ENCODE measurements at places on chromosomes 13 and 19.
A peak's percentile ranks its signal among the peaks of the same experiment; 100 is the strongest.

GRCh38 chr13:113304121-113304520, 7.1 kb downstream of the LAMP1 start:
- DNase-seq = no peak

DNA sequence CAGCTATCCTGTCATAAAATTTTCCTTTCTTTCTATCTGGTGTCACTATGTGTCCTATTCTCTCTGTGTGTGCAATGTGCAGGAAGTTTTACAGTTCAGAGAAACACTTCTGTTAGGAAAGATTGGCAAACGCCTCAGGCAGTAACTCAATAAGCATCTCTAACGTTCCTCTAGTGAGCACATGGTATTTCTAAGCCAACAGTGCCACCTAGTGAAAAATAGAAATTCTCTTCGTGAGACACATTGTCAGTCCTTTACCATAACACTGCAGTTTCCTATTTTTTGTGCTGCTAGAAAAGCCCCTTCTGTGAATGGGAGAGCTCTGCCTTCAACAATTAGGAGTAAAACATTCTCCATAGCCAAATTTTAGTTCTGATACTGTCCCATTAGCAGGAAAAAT, 50.7 kb downstream of the ZNF723 start:
- DNase-seq = no peak

- DNase-seq = no peak
These were observed 819.9 kb downstream of the OLFM4 start for GRCh38 chr13:53848366-53848961.

DNA sequence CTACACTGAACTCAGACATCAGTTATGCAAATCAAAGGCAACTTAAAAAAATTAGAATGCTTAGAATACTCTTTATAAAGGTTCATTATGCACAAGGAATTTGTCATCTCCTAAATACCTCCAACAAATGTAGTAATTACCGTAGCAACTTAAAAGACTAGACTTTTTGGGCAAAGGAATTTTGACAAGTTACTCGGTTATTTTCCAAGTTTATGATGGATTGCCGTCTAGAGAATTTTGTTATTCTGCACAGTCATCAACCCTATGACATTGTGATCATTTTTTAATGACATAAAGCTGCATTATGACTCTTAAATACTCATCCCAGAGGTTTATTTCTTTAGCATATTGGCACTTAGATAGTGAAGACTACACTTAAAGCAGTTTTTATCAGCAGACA, 71.9 kb downstream of the TRPC4 start:
- DNase-seq = no peak

- peak; percentile 67 for DNase-seq
These were observed 2.5 kb downstream of the KANK3 start for GRCh38 chr19:8340341-8341096.

- no peak for DNase-seq
These were observed 12.2 kb upstream of the C19orf33 start for GRCh38 chr19:38291855-38292254.

- no peak for DNase-seq
These were observed 116.1 kb upstream of the TSC22D1 start for GRCh38 chr13:44692173-44692713.

DNA sequence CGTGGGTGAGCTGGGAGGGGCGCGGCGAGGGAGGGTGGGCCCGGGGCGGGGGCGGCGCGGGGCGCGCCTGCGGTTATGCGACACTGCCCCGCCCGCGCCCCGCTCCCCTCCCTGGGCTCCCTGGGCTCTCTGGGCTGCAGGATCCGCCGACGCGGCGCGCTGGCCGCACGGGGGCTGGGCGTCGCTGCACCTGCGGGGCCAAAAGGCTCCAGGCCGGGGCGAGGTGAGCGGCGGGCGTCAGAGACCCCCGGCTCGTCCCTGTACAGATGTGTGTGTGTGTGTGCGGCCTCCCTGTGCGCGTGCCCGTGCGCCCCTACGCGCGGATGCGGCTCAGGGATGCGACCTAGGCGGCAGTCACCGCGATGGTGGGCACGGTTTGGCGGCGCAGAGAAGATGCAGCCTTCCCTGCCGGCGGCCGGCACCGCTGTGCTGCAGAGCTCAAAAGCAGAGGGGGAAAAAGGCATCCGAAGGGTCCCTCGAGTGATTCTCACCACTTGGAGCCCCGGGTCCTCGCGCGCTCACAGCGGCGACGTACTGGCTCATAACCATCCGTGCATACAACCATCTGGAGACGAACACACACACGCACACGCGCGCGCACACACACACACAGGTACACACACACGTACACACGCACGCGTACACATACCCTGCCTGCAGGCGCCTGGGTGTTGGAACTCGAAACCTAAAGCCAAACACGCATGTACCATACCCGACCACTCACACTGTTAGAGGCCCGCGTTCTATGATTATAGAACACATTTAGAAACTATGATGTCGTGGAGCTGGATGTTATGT, 709 bp downstream of the ATP8A2 start:
- no peak for DNase-seq

- DNase-seq = no peak
These were observed 185.7 kb downstream of the VWA8 start for GRCh38 chr13:41775251-41775650.

DNA sequence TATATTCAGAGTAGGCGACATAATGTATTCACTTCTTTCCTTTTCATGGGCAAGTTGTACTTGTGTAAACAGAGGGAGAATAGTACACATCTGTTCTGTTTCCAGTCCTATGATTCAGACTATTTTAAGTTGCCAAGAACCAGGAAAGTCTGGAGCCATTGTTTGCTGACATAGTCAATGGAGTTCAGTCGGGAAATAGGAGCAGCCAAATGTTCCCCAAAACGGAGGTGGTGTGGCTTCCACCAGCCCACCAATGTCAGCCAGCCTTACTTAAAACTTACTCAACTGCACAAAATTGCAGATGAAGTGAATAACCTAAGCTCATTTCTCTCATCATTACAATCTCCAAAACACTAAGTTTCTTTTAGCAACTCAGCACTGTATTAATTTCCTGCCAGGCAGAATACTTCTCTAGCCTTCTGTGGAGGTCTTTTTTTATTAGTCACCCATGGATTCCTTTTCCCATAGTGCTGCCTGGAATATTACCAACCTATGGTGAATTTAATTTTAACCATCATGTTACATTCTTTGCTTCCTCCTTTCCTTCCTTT, 22.3 kb upstream of the CSNK1A1L start:
- DNase-seq = peak; percentile 53

DNA sequence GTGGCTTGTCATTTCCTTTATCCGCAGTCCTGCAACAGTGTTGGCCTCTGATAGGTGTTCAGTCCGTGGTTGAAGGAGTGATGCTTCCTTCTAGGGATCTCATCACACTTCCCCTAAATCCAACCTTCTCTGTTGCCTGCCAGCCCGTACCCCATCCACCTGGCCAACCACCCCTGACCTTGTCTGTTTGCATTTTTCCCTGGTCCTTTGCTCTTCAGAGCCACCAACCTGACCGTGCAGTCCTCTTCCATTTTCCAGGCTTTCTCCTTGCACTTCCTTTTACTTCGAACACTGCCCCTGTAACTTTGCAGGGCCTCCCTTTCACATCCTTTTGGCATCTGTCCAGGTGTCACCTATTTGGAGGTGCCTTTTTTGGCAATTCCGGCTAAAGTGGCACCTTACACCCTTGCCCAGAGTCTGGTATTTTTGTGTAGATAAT, 696 bp downstream of the ZNF460 start:
- peak; percentile 28 for DNase-seq

DNA sequence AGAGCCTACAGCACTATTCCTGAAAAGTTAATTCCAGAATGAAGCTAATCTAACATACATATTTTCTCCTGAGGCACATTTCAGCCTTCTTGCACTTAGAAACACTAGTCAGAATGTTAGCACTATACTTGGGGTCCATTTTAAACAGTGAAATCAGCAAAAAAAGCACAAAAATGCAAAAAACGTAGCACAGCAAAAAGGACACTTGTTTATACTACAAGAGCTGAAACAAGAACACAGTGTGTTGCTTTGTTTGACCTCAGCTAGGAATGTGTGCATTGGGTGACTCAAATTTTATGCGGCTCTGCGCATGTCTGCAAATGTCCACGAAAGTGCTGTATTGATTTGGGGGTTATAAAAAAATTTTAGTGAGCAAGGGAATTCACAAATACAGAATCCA, 226.2 kb downstream of the KCNRG start:
- DNase-seq = no peak

DNA sequence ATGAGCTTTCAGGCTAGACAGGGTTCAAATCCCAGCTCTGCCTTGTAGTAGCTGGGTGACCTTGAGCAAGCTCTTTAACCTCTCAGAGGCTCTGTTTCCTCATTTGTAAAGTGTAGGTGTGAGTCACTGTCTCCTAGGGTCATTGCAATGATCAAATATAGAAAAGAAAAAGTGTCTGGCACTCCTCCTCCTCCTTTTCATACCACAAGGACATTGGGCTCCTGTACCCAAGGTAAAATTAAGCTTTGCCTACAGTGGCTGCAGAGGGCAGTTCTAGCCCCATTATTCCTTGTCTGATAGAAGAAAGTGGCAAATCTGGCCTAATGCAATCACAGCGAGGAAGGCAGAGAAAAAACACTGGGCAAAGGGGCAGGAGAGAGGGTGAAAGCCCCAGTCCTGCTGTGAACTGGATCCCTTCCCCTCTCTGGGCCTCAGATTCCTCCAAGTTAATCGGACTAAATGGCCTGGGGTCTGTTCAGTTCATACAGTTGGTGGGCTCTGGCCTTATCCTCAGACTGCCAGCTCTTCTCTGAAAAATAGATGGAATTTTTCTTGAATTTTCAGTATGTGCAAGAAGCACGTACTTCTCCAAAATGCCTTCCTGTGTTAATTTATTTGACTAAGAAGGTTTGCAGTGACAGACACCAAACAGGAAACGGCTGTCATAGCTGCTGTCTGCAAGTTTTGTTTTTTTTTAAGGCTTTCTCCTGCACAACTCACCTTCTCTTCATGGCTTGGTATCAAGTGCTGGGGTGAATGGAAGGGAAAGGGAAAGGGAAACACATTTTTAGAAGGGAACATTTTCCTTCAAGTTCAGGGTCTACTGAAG, 35.3 kb downstream of the RGCC start:
- DNase-seq = no peak

DNA sequence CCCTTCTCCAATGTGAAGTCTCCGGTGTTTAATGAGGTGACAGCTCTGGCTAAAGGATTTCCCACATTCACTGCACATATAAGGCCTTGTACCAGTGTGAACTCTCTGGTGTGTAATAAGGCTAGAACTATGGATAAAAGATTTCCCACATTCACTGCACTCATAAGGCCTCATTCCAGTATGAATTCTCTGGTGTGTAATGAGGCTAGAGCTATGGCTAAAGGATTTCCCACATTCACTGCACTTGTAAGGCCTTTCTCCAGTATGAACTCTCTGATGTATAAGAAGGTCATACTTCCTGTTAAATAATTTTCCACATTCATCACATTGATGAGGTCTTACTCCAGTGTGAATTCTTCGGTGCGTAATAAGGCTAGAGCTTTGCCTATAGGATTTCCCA, 5.9 kb downstream of the ZNF256 start:
- no peak for DNase-seq

DNA sequence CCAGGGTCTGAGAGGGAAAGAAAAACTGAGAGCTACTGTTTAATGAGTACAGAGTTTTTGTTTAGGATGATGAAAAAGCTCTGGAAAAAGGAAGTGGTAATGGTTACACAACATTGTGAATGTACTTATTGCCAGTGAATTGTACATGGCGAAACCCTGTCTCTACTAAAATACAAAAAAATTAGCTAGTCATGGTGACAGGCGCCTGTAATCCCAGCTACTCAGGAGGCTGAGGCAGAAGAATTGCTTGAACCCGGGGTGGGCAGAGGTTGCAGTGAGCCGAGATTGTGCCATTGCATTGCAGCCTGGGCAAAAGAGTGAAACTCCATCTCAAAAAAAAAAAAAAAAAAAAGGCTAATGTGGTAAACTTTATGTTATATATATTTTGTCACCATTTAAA, 96.3 kb downstream of the VWA8 start:
- no peak for DNase-seq

DNA sequence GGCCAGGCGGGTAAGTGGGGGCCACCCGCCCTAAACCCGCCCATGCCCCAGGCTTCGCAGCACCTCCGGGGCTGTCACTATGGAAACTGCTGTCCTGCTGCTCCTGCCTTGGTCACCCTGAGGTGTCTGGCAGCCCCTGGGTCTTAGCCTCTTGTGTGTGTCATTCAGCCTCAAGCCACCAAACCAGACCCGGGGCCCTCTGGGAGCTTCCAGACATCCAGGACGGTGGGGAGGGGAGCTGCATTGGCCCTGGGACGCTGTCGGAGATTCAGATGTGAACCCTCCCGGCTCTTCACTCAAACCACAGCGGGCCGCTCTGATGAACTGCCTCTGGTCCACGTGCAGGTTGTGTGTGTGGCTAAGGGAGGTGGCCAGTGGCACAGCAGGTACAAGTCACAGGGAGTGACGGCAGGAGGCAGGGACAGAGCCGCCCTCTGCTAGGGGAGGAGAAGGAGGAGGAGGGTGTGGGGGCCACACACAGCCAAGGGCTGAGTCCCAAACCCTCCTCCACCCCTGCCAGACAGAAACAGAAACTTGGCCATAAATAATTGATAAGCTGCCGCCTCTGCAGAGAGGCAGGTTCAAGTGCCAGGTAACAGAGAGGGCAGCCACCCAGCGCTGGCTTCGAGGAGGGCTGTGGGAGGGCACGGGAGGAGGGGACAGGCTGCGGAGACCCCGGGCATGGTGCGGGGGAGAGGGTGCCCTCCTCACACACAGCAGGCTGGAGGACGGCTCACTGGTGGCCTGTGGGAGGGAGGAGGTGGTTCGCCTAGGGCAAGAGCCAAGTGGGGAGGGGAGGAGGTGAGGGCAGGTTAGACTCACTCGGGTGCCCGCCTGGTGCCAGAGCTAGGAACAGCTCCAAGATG, 8.0 kb downstream of the NANOS3 start:
- DNase-seq = no peak

DNA sequence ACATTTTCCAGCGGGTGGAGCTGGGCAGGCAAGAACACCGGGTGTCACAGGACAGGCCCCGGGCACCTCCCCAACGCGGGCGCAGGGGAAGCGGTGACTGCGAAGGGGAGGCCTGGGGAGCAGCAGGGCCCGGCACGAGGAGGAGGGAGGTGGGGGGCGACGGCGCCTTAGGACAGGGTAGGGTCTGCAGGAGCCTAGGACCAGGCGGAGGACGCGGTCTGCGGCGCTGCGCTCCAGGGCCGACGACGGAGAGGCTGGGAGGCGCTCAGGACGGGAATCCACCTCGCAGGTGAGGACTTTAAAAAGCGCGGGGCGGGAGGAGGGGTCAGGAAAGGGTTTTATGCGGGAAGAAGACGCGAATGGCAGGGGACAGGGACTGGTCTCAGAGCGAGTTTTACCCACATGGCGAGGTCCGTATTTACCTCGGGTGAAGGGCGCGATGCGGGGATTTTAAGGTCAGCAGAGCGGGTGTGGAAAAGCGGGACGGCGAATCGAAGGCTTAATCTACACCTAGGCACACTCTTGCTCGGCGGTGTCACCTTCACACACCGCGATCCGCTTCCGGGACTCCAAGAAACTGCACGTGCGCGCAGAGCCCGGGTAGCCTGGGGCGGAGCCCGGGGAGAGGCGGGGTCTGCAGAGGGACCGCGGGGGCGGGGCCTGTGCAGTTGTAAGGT, 13.5 kb downstream of the ERVV-2 start:
- DNase-seq = no peak

- DNase-seq = no peak
These were observed 8.3 kb upstream of the RB1 start for GRCh38 chr13:48295271-48295670.

Data from right hindlimb (tissue), 1 donor.